ENCODE measurements at places on chromosomes 1 and 21.
A peak's percentile ranks its signal among the peaks of the same experiment; 100 is the strongest.

GRCh38 chr1:88593358-88593757 is 90.7 kb upstream of the PKN2 start:
- DNase-seq = no peak

DNA sequence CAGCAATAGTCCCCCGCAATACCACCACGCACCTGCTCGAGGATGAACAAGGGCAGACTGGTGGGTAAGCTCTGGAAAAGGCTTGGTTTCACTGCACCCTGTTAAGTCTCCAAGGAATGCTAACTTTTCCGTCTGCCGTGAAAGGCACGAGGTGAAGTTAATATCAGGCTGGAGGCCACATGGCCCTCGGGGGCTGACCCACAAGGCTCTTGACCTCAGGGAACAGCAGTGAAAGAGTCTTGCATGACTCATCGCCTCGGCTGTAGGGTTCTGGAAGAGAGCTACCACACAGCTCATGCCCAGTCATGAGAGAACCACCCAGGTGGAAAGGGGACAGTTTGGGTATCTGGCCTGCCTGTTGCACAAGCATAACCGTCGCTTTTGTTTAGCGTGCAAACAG is 24.7 kb downstream of the SCCPDH start:
- DNase-seq = no peak

DNA sequence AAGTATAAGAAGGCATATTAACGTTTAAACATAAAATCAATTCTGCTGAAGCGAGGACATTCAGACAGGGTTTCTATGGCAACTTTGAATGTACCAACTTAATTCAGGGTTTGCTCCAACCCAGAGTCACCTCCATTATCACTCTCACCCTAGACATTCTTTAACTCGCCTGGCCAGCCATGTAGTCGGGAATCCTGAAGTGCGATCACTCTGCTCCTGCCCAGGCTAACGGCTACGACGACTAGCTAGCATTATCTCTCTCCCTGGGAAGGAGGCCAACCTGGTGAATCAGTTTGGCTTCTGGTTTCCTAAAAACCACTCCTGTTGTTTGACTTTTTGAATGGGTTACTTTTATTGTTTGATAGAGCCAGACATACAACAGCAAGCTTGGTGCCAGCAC is 38.9 kb upstream of the ZBTB18 start:
- DNase-seq = no peak

DNA sequence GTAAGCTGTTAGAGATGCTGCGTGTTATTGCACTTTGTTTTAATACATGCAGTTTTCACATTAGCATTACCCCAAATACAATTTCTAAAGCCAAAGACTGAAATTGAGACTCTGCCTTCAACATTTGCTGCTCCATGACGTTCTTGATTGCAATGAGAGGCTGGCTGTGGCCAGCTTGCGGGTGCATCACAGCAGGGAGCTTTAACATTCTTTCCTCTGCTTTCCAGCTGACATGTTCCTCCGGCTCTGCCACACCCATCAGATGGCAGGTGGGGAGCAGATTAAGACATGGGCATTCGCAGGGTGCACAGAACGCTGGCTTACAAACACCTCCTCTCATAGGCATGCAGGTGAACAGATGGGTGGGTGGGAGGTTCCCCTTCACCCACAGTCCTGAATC is 314.1 kb downstream of the DISC1 start:
- no peak for DNase-seq

DNA sequence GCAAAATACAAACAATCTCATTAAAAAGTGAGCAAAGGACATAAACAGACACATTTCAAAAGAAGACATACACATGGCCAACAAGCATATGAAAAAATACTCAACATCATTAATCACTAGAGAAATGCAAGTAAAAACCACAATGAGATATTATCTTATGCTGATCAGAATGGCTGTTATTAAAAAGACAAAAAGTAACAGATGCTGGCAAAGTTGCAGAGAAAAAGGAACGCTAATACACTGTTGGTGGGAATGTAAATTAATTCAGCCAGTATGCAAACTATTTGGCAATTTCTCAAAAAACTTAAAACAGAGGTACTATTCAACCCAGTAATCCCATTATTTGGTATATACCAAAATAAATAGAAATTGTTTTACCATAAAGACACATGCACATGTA is 32.2 kb upstream of the TNFSF18 start:
- DNase-seq = no peak

- DNase-seq = no peak
Measured at GRCh38 chr1:113782406-113782805, 23.1 kb upstream of the PHTF1 start.

DNA sequence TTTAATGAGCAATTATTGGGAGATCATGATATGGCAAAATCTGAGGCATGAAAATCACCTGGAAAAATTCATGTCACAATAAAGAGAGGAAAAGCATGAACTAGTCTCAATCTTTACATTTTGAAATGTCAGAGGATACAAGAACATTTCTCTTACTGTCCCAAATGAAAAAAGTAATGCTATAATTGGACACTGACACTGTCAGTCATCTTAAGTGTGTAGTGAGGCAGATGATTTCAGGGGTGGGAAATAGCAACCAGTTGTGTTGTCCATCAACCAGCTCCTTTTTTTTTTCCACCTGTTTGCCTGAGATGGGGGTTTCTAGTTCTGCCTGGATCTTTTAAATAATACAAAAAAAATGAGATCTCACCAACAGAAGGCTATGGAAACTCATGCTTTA is 646.2 kb downstream of the KCNT2 start:
- no peak for DNase-seq

DNA sequence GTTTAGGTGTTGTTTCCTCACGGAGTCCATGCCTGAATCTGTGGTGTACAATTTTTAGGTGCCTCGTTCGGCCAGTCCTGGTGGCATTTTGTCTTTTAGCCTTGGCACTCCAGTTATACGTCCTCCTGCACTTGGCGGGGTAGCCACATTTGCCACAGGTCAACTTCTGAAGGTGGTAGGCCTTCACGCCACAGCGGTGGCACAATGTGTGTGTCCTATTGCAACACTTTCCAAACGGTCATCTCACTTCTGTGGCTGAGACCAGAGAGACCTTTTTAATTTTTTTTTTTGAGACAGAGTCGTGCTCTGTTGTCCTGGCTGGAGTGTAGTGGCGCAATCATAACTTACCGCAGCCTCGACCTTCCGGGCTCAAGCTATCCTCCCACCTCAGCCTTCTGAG is 49.1 kb downstream of the CAMTA1 start:
- no peak for DNase-seq

- no peak for DNase-seq
Measured at GRCh38 chr1:170863621-170864020, 71.7 kb upstream of the MROH9 start.

DNA sequence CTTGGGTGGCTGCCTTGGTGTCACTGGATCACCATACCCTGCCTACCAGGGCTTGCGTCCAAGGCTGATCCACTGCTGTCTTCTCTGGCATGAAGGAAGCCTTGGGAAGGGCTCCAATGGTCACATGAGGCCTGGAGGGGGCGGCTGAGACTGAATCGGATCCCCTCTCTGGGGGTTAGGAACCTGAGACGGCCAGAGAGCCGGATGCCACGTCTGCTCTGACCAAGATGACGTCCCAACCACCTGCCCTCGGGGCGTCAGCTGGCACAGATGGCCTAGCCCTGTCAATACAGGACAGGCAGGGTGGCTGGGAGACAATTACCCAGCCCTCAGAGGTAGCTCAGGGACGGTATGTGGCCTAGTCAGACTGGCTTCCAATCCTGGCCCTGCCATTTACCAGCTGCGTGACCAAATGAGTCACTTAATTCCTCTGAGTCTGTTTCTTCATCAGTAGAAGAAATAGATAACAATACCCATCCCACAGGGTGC is 5.4 kb downstream of the TRIM62 start:
- no peak for DNase-seq

- no peak for DNase-seq
Measured at GRCh38 chr1:63255153-63255552, 67.2 kb upstream of the FOXD3 start.

- DNase-seq = no peak
Measured at GRCh38 chr1:57772580-57773195, 348.8 kb upstream of the DAB1 start.

GRCh38 chr1:87108228-87108627 is 193.8 kb downstream of the HS2ST1 start:
- no peak for DNase-seq

- DNase-seq = no peak
Measured at GRCh38 chr1:34320053-34320669, 143.5 kb downstream of the C1orf94 start.

- no peak for DNase-seq
Measured at GRCh38 chr21:44089001-44089911, 17.9 kb upstream of the PWP2 start.

DNA sequence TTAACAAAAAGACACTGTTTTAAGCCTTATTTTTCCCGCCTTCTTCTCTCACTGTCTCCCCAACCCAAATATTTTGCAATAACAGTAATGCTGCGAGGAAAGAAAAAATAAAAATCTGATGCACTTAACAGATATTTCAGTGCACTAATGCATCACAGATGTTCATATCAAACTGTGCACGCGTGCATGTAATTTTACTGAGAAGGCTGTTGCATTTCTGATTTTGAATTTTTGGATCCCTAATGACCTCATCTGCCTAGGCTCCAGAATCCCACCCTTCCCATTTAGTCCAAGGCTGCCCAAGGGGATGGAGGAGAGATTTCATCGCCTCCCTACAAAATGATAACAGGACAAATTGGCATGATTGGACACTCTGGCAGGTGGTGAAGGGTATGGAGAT is 5.5 kb downstream of the TRABD2B start:
- no peak for DNase-seq

GRCh38 chr21:43921979-43922945 is 57.2 kb downstream of the AGPAT3 start:
- DNase-seq = peak; percentile 77

DNA sequence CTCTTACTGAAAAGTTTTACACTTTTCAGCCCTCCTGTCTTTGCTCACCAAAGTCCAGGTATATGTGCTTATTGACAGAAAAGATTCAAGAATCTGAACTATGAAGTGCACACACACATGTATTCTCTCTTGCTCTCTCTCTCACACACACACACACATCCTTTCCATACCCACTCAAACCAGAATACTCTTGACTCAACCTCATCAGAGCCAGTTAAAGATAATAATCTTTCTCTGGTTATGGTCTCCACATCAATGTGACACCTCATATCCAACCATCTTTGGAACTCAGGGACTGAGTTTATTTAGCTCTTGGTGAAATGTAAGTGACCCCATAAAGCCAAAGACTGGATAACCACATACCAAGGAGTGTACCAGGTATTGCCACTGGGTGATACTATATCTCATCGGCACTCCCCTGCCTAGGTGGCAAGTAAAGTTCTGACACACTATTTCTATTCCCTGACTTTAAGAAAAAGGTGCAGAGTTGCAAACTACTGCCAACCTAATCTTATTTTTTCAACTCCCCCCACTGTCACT is 24.9 kb upstream of the RGS8 start:
- no peak for DNase-seq

GRCh38 chr1:68322837-68323687 is 90.7 kb upstream of the WLS start:
- no peak for DNase-seq

GRCh38 chr1:12665511-12665910 is 21.6 kb downstream of the AADACL4 start:
- no peak for DNase-seq

DNA sequence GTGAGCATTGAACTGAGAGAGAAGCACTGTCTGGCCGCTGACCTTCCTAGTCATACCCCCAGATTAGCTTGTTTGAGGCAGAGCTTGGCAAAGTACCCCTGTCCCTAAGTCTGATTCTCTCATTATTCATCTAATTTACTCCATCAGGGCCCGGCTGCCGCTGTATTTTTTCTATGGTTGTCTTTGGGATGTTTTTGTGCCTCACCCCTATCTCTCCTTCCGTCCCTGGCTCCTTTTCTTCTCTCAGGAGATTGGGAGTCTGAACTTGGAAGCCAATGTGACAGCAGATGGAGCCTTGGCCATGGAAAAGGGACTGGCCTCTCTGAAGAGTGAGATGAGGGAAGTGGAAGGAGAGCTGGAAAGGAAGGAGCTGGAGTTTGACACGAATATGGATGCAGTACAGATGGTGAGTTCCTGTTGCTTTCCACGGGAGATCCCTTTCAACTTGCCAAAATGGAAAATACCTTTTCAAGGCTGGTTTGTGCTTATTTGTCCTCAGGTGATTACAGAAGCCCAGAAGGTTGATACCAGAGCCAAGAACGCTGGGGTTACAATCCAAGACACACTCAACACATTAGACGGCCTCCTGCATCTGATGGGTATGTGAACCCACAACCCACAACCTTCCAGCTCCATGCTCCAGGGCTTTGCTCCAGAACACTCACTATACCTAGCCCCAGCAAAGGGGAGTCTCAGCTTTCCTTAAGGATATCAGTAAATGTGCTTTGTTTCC is 53.9 kb downstream of the LAMC2 start:
- no peak for DNase-seq

DNA sequence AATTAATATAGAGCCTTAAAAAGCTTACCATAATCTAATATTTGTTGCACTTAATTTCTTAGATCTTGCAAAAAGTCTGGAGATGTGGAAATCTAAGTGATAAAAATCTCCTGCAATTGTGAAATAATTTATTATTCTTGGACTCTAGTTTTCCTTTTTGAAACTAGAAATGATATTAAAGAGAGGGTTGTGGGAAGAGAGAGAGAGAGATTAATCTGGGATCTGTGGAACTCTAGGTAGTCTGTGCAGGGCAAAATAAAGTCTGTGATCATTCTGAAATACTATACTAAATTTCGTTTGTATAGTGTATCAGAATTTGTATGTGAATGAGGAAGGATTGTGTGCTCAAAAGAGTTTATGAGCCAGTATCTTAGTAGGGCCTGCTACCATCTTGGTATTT is 692.3 kb downstream of the RWDD3 start:
- DNase-seq = no peak

GRCh38 chr1:80064524-80064923 is 1058.0 kb upstream of the ADGRL4 start:
- DNase-seq = no peak
